ENCODE measurements at places on chromosomes 3 and 15.

DNA sequence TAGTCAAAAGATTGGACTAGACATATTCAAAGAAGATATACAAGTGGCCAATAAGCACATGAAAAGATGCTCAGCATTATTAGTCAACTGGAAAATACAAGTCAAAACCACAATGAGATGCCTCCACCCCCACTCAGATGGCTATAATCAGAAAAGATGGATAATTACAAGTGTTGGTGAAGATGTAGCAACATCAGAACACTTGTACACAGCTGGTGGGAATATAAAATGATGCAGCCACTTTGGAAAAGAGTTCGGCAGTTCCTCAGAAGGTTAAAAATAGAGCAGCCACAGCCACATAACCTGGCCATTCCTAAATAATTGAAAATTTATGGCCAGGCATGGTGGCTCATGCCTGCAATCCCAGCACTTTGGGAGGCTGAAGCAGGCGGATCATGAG, 38.4 kb downstream of the HEG1 start:
- no peak for DNase-seq

DNA sequence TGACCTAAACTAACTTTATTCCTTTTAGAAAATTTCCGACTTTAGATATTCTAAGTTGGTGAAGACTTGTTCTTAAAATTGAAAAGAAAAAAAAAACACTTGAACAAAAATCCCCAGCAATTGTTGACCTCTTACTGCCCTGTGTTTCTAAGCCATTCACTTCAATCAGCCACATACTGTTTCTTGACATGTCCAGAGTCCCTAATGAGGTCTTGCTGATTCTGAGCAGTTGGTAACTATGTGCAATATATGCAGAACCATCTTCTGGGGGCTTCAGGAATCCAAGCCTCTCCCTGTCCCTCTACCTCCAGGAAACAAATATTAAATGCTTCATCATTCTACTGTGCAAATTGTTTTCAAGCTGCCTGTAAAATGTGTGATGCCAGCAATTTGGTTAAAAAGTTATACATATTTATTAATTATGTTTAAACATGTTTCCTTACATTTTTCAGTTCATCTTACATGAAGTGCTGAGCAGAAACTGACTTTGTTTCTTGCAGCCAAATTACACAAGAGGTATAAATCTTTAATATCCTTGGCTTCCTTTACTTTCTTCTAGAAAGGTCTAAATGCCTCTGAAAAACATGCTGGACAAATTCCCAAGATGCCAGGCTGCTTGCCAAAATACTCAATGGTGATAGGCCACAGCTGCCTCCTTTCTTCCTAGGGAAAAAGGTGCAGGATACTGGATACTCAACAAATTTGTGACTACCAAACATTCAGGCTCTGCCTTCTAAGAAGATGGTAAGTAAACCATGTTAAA, 19.8 kb upstream of the GYG1 start:
- DNase-seq = no peak

GRCh38 chr15:45138814-45139765, 9.3 kb downstream of the DUOX1 start:
- DNase-seq = no peak

DNA sequence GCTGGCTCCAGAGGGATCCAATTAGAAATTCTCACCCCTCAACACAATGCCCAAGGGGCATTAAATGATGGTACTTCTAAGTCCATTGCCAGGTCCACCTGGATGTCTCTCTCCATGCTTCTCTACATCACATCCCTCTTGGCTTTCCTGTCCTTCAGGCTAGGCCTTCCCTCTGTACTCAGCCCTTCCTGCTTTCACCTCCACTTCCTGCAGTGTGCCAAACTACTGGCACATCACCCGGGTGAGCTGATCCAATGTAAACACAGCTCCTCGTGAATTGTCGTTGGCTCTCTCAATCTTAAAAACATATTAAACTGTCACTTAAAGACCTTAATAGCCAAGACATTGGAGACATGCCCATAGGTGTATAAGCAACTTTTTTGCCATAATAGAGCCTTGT, 4.0 kb downstream of the LMCD1 start:
- DNase-seq = no peak

GRCh38 chr15:67186226-67186649, 68.2 kb downstream of the AAGAB start:
- no peak for DNase-seq

GRCh38 chr3:18354701-18355100, 70.4 kb downstream of the SATB1 start:
- no peak for DNase-seq

GRCh38 chr3:153666991-153667740, 454.0 kb upstream of the ARHGEF26 start:
- no peak for DNase-seq

DNA sequence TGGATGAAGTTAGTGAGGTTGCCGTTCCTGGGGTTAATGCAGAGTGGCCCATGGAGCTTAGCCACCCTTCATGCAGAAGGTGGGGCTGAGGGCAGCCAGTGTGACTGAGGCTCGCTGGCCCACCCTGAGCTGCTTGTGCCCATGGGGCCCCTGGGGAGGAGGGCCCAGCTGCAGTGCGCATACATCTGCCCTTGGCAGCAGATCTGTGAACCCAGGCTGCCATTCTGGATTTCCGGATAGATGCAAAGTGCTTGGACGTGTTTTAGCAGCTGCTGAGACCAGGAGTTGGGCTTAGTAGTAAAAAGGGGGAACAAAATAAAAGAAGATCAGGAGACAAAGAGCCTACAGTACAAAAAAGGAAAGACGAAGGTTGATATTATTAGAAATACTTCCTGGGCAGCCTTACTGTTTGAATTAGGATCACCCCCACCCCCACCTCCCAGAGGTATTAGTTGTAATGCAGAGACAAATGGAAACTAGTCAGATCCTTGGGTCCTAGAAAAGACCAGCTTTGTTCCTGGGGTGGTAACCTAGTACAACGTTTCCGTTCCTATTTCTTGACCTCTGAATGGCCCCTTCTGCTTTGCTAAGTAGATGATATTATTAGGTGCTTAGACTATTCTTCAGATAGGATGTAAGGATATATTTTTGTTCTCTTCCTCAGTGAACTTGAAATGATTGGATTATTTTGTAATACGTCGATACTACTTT, 70.2 kb downstream of the IGF1R start:
- DNase-seq = no peak

All from immature natural killer cell (primary cell).